Naive thymus-derived CD8-positive, alpha-beta T cell (primary cell): ENCODE measurements at places on chromosomes 7 and 10.

- H3K4me1 ChIP-seq, result no peaks in the 10 kb centered on the region
- no peak overlapping the region for H3K27ac ChIP-seq
- H3K27me3 ChIP-seq, result no peaks in the 10 kb centered on the region
- H3K36me3 ChIP-seq, result no peaks in the 10 kb centered on the region
- DNase-seq, result no peak
Observed at GRCh38 chr10:60353519-60354258, 36.0 kb downstream of the ANK3 start.

- peaks cover 75% of the 10 kb centered on the region for H3K4me1 ChIP-seq
- no peak for DNase-seq
- no peak overlapping the region for H3K4me3 ChIP-seq
Observed at GRCh38 chr7:23018750-23019149, 4.8 kb upstream of the HYCC1 start.

- no peak overlapping the region for H3K27ac ChIP-seq
- DNase-seq, result no peak
- no peaks in the 10 kb centered on the region for H3K36me3 ChIP-seq
- H3K27me3 ChIP-seq, result no peaks in the 10 kb centered on the region
Observed at GRCh38 chr7:85612514-85612913, 425.7 kb upstream of the SEMA3D start.

- H3K4me1 ChIP-seq, result no peaks in the 10 kb centered on the region
- no peak overlapping the region for H3K4me3 ChIP-seq
- H3K27me3 ChIP-seq, result peaks cover 4% of the 10 kb centered on the region
- H3K36me3 ChIP-seq, result no peaks in the 10 kb centered on the region
- no peak overlapping the region for H3K27ac ChIP-seq
Observed at GRCh38 chr7:31002256-31002655, 38.5 kb downstream of the GHRHR start.
